Putamen (tissue), 1 donor: ENCODE measurements at places on chromosomes 3 and 15.

DNA sequence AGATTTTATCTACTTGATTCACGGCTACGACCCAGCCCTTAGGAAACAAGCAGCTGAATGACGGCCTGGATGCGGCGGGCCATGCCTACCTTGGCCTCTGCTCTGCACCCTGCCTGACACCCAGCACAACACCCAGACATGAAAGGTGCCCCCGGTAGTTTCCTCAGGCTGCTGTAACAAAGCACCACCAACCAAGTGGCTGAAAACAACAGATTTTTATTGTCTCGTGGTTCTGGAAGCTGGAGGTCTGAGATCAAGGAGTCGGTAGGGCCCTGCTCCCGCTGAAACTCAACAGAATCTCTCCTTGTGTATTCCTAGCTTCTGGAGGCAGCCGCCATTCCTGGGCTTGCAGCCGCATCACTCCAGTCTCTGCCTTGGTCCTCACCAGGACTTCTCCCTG lies 111.7 kb downstream of the ADCY5 start:
- DNase-seq, result no peak

GRCh38 chr3:59515966-59516365 lies 466.1 kb upstream of the CFAP20DC start:
- DNase-seq, result no peak

DNA sequence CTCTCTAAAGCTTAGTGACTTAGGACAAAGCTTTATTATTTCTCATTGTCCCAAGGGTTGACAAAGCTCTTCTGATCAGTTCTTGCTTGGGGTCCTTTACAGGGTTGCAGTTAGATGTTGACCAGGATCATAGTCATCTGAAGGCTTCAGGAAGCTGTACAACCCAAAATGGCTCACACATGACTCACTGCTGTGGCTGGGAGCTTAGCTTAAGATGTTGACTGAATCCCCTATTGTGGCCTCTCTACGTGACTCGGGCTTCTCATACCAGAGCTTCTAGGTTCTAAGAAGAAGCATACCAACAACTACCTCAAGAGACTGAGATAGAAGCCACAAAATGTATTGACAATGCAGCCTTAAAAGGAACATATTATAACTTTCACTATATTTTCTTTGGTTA lies 569.6 kb upstream of the ROBO2 start:
- DNase-seq, result no peak

DNA sequence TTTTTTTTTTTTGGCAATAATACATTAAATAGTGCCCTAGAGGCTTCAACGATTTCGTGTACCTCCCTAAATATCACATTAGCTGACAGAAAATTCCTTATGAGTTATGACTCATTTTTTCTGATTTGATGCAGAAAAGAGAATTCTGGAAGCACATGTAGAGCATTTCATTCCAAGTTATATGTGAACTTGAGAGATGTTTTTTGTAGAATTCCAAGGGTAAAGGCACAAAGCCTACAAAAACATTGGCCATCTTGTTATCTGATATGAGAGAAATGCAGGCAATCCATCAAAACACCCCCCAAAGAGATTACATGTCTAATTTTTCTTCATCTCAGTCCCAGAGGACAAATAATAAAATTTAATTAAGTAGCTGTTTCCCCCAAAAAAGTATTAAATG lies 6.7 kb upstream of the PFN2 start:
- DNase-seq, result no peak

DNA sequence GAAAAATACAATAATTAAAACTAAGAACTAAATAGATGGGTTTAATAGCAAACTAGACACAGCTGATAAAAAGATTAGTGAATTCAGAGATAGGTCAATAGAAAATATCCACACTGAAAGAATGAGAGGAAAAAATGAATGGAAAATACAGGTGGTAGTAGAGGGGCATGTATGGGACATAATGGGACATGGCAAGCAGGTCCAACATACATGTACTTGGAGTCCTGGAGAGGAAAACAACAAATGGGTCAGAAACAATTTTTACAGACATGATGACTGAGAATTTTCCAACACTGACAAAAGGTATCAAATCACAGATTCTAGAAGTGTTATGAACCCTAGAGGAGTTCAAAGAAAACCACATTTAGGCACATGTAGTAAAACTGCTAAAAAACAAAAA lies 68.4 kb downstream of the MTHFS start:
- DNase-seq, result no peak

DNA sequence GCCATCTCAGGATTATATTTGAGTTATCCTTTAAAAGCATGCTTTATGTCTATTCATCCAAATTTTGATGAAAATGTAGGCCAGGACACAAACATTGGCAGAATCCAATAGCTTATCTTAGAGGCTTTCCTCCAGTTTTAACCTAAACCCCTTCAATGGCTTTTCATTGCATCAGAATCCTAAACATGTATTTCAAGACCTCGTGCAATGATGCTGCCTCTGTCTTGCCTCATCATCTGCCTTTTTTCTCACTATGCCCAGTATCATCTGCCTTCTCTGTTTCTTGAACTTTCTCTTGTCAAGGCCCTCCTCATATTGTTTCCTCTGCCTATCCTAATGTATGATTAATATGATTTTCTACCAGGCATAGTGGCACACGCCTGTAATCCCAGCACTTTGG lies 76.1 kb upstream of the MAP4 start:
- no peak for DNase-seq

DNA sequence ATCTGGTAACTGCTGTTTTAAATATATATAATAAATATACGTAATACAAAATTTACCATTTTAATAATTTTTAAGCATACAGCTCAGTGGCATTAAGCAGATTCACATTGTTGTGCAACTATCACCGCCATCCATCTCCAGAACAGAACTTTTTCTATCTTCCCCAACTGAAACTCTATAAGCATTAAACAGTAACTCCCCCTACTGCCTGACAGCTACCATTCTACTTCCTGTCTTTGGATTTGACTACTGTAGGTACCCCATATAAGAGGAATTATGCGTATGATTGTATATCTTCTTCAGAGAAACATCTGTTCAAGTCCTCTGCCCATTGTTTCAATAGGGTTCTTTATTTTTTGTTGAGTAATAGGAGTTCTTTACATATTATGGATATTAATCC lies 36.8 kb downstream of the EID1 start:
- DNase-seq, result no peak

GRCh38 chr3:104428337-104428925 lies 938.3 kb upstream of the ALCAM start:
- no peak for DNase-seq

GRCh38 chr3:140135461-140135860 lies 200.5 kb downstream of the CLSTN2 start:
- no peak for DNase-seq

GRCh38 chr3:440826-441225 lies 244.3 kb downstream of the CHL1 start:
- DNase-seq, result no peak

DNA sequence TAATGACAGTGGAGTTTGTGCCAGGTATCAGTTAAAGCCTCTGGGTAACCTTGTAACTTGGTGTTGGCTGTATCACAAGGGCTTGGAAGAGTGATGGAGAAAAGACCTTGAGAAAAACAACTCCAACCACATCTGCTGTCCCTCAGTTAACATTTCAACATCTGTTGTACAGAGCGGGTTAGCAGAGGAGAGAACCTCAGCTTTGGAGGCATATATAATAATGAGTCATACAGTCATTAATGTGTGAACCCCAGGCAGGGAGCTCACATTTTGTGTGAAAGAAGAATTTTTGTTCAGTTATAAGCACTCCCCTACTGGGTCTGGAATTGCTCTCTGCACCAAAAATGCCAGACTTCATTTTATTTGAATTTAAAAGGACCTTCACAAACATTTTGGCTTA lies 439.5 kb downstream of the PDCD6IP start:
- no peak for DNase-seq

GRCh38 chr15:31439328-31439727 lies 112.7 kb downstream of the KLF13 start:
- DNase-seq, result no peak

DNA sequence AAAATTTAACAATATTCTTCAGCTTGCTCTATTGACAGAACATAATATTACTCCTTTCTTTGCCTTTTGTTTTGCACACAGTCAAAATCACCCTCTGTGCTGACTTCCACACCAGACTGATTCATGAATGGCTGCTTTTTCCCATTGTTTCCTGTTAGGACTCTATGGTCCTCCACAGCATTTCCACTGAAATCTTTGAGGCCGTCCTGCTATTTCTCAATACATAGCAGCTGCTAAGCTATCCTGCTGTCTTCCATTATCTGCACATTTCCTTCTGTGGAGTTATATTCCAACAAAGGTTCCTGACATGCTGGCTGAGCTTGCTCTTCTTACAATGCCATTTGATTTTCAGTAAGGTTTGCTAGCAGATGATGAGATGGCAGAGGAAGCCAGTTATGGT lies 153.3 kb downstream of the EPHA3 start:
- no peak for DNase-seq

DNA sequence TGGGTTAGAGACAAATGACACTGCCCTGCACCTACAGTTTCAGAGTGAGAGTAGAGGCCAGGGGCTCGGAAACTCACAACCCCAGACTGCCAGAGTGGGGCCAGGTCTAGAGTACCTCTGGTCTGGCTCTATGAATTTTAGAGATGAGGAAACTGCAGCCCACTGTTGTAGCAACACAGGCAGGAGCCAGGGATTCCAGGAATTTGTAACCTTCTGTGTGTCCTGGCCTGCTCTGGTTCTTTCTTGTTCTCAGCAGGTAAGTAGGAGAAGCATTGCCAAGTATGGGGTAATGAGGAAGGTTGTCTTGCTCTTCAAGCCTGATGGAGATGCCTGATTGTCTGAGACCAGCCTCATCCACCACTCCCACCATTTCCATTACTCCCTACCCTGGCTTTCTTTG lies 221.8 kb downstream of the UACA start:
- DNase-seq, result no peak

GRCh38 chr3:44509393-44509921 lies 32.0 kb upstream of the ZNF445 start:
- no peak for DNase-seq

- DNase-seq, result no peak
Measured at GRCh38 chr3:117017135-117017894, 307.7 kb downstream of the TUSC7 start.

- DNase-seq, result no peak
Measured at GRCh38 chr15:65740148-65740547, 51.9 kb downstream of the DENND4A start.

GRCh38 chr3:177263615-177264368 lies 66.5 kb upstream of the TBL1XR1 start:
- DNase-seq, result no peak

DNA sequence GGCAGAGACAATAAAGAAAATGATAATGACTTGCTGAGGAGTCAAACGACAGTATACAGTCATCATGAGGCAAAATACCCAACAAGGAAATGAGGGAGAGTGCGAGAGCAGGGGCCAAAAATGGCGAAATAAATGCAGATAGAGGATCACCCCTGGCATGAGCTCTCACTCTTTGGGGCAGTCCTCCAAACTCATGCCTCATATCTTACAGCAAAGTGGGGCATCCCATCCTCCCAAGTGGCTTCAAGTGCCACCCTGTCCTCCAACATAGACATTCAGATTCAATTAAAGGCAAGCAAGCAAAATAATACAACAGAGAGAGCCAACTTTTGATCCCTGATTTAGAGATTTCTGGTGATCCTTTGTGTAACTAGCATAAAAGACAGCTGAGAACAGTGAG lies 278.4 kb downstream of the GBE1 start:
- no peak for DNase-seq

DNA sequence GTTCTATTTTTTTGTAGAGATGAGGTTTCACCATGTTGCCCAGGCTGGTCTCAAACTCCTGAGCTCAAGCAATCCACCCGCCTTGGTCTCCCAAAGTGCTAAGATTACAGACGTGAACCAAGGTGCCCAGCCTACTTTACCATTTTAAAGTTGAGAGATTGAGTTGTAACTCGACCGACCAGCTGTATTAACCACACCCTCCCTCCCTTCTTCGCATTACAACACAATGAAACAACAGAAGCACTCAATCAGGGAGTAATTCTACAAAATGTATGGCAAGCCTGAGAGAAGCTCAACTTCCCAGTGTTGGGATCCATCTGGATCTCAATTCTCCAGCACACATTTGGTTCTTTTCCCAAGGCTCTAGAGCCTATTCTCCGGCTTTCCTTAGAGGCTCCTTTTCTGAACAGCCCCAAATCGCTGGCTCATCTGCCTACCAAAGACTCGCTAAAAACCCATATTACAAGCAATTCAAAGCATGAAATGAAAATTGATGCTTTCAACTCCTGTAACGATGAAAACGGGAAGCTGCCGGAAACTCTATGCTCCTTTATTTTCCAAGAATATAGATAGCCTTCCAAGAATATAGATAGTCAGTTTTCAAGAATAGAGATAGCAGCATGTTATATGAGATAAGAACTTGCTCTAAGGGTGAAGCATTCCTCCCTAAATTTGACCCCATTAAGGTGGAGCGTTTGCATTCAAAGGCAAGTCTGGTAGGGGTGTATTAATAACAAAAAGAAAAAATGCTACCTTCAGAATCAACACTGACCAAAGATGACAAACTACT lies 450.9 kb downstream of the MAGI1 start:
- no peak for DNase-seq

DNA sequence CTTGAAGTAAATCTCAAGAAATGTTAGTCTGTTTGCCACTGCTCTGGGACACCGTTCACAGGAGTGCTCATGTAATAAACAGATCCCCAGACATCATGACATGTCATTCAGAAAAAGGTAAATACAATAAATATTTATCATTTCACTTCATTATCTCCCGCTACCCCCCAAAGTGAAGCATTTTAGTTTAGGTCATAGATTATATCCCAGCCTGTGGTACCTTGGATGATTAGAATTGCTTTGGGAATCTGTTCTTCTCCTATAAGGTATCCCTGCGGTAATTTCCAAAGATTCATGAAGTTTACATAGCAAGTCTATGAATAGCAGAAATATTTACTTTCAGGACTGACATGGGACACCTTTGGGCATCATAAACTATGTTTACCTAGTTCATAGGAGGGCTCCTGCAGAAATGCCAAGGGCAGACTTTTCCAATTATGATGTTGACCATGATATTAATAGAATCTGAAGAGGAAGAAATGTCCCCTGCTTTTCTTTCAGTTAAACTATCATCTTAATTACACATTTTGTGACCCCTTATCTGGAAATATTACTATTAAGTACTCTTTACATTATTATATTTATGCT lies 268.0 kb downstream of the NAALADL2 start:
- DNase-seq, result no peak

DNA sequence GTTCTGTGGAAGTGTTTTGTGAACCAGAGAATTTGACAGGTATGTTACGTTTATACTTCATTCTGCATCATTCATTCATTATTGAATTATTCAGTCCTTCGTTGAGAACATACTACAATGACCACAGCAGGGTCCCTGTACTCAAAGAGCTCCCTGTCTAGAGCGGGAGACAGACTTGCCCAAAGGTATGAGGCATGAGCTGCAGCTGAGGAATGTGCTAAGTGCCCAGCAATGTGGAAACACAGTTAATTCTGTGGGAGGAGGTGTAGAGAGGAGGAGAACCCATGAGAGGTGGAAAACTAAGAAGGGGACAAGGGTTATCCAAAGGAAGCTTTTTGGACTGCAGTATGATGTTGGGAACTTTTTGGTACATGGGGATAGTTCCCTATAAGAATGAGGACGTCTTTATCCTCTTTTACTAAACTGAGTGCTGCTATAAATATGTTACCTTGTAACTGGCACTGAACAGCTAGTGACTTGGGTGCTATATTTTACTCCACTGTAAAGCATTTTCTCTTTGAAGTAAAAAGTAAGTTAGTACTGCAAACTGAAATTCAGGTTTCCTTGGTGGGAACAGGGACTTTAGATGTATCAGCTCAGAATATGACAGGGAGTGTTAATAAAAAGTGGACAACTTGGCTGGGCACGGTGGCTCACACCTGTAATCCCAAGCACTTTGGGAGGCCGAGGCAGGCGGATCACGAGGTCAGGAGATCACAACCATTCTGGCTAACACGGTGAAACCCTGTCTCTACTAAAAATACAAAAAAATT lies 5.7 kb downstream of the SMAD3 start:
- DNase-seq, result no peak
